ENCODE measurements at places on chromosomes 7 and 10. TPM values are rescaled to one million over a fixed set of nuclear protein-coding genes. Genes with fewer than 3 reads are reported as not detected.

The ZNF736 gene
- total RNA-seq, result 3.4 TPM

The MYO3A gene
- total RNA-seq, result not detected

The ZNF212 gene
- 4.8 TPM for total RNA-seq

The SPRN gene
- not detected for total RNA-seq

All from Right ventricle myocardium inferior (tissue), 1 donor.